ENCODE measurements at places on chromosomes 3 and 15. TPM values are rescaled to one million over a fixed set of nuclear protein-coding genes. Genes with fewer than 3 reads are reported as not detected.

SLCO2A1 gene
- not detected for total RNA-seq

SMARCC1 gene
- total RNA-seq, result 134 TPM

KLF15 gene
- 0.16 TPM for total RNA-seq

NUP210 gene
- total RNA-seq, result 146 TPM

IQGAP1 gene
- total RNA-seq, result 224 TPM

ITIH4 gene
- total RNA-seq, result 5.5 TPM

CCR5 gene
- total RNA-seq, result 2.2 TPM

FETUB gene
- not detected for total RNA-seq

- ATAC-seq, result no peak
Observed at GRCh38 chr15:91113030-91113429, 13.0 kb downstream of the SV2B start.

DNA sequence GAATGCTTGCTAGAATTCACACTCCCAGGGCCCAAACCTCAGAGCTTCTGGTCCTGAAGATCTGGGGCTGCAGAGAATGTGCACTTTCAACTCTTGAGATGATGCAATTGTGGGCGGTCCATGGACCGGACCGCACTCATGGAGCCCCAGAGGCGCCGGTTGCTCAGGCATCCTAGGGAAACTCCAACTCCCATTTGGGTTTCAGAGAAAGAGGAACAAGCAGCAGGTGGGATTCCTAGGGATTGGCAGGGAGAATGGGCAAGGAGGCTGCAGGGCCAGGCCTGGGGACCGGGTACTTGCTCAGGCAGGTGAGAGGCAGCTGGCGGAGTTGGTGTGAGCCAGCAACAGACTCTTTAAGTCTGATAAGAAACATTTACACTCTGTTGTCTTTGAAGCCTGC lies 3.5 kb downstream of the NOX5 start:
- ATAC-seq, result no peak

DNA sequence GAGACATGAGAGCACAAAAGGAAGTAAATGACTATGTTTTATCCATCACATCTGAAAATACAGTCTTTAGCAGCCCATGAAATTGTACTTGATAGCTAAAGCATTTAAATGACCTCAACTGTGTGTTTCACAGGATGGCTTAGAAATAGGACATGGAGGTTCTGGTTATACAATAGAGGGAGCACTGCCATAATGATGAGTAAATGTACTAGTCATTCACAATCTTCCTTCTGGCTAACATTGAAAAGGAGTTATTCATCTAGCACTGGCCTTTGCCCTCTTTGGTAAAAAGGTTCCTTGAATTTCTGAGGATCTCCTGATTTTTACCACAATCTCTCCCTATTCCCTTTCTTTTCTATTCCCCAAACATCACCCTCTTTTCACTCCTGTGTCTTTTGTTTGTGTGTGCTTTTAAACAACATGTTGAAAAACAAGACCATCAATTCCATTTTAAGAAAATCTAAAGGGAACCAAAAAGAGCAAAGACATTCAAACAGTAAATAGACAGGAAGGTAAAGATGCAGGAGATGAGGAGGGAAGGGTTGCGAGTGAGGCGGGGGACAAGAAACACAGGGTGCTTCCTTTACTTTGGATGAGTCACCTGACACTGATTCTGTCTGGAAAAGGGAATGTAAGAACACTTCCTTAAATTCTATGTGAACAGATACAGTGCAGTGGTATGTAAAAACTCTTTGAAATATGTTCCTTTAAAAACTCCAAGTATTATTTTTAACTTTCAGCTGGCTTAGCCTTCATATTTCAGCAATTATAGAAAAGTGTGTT lies 619.0 kb downstream of the MECOM start:
- no peak for ATAC-seq

DNA sequence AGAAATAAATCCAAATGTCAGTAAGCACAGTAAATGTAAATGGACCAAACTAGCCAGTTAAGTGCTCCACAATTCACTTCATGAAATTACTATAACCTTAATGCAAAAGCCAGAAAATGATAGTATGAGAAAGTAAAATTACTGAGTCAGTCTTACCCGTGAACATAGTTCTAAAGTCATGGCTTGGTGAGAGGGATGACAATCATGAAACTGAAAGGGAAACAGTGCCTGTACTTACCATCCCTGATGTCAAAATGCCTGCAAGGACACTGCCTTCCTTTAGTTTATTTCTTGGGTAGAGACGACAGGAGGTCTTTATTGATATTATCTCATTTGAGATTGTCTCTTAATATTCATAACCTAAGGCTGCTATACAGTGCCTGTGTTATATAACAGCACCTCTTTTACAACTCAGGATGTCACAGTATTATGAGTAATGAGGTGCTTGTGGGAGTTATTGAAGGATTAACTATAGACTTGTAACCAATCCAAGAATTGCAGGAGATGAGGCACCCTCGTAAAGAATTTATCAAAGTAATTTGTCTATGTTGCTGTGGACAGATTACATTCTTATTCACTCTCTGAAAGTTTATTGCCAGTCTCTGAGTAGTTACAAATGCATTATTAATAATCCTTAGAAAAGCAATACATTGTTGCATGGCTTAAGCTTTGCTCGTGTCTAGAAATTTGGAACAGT lies 142.9 kb upstream of the BFSP2 start:
- ATAC-seq, result peak; percentile 55

DNA sequence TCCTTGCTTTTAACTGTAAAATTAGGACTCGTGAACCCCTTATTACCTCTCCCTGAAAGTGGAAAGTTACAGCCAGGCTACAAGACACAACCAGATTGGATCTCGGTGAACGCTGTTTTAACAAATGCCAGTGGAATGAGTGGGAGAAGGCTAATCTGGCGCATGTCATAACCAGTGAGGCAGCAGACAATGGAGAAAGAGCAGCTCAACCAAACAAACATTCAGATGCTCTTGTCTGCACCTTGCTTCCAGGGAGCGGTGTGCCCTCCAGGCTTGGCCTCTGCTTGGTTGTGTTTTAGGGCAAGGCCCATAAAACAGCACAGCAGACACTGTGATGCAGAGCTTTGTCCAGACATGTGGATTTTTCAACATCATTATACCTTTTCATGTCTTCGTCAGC lies 45.9 kb upstream of the ATP1B3 start:
- no peak for ATAC-seq

DNA sequence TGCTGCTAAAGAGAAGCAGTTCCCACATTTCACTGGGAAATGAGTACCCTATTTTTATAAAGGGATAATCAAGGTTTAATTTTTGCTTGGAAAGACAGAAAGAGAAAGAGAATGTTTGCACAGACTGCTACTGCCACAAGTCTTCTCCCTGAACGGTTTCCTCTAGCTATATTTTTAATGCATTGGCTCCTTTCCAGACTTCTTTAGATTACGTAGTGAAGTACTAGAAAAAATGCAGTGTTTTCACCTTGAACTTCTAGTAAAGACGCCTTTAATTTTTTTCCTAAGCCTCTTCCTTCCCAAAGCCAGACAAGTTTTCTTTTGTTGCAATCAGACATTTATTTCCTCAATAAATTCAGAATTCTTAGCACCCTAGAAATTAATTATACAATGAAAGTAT lies 248.3 kb upstream of the CCDC54 start:
- ATAC-seq, result no peak

GRCh38 chr3:140636406-140637138 lies 41.3 kb upstream of the TRIM42 start:
- no peak for ATAC-seq

GRCh38 chr3:149426325-149426724 lies 48.2 kb upstream of the TM4SF4 start:
- ATAC-seq, result no peak

DNA sequence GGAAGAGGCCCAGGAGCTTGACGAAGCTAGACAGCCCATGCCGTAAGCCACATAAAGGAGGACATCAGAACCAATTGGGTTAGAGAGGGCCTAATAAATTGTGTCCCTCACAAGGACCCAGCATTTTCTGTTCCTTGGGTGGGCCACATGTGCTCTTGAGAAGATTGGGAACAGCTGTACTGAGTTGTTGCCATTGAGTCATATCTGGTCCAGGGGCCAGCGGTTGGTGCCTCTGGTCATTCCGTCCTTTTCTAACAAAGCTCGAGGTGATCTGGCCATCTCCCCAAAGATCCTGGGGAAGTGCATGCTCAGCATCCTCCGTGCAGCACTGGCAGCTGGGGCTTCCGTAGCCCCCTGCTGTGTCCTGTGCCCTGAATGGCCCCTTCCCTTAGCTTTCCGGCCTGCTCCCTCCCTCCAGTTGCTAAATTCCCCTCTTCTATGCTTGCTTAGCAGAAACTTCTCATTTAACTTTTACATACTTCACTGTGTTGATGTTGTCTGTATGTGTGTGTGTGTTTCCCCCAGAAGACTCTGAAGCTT lies 73.0 kb downstream of the EEFSEC start:
- ATAC-seq, result no peak

GRCh38 chr3:71103430-71103921 lies 480.1 kb downstream of the FOXP1 start:
- no peak for ATAC-seq

DNA sequence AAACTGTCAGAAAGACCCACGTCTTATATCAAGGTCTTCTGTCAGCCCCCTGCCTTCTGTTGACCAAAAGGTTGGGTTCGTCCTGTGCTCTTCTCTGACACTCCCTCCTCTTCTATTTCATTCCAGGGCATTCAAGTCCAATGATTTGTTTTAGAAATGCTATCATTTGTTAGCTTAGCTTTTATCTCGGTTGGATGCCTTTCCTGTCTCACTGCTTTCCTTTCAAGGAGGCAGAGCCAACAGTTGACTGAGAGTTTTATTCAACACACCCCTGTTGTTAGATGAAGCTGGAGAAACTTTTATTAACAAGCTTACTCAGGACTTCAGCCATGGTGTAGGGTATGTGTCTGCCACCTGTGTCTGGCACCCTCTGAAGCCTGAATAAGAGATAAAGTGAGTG lies 112.0 kb upstream of the SLC7A14 start:
- ATAC-seq, result no peak

DNA sequence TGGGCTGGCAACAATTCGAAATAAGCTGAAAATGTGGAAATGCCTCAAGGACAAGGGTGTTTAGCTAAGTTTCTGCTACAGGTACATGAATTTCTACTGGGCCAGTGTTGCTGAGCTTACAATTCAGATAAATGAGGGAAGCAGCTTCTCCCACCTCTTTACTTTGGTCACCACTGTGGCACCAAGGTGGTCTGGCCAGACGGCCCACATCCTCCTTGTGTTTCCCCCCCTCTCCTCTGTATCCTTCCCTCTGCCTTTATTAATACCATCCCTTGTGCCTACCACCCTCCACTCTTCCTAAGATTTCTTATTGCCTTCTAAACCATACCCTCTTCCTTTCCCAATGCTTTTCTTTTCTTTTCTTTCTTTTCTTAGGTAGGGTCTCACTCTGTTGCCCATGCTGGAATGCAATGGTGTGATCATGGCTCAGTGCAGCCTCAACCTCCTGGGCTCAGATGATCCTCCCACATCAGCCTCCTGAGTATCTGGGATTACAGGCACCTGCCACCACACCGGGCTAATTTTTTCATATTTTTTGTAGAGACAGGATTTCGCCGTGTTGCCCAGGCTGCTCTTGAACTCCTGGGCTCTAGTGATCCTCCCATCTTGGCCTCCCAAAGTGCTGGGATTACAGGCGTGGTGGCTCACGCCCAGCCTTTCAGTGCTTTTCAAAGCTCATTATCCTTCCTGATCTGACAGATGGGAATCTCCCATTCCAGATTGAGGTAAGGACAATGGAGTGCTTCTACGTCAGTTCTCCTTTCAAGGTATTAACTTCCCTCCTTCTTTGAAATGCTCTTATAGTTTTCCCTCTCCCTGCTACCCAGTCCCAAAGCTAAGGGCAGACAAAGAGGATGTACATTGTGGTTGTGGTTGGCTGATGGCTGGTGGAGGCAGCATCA lies 14.8 kb downstream of the ANXA2 start:
- ATAC-seq, result no peak

- no peak for ATAC-seq
Observed at GRCh38 chr3:29486096-29486495, 205.2 kb downstream of the RBMS3 start.

- ATAC-seq, result no peak
Observed at GRCh38 chr15:85733416-85733815, 61.3 kb downstream of the KLHL25 start.

GRCh38 chr3:127211118-127212060 lies 18.5 kb downstream of the PRR23E start:
- no peak for ATAC-seq

DNA sequence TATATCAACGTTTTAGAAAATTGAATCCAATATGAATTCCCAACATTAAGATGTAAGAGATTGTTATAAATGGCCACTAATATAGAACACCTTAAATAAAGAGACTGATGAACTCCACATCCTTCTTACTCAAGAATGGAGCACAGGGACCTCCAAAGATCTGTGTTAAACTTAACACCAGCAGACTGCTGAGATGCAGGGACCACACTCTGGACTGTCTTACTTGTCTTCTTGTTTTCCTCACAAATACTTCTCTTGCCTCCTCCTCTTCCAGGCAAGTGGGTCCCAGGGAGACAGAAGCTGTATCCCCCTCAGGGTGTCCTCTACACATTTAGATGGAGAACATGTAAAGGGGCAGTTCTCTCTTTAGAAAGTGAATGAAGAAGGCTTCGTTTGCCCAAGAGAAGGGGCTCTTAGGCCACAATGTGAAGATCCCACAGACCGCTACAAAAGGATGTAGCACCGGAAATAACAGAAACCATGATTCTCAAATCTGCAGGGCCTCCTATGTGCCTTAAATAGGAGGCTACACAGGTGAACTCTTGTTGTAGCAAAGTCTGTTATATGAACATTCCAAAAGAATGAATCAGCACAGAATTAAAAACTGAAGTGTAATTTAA lies 52.2 kb downstream of the SATB1 start:
- peak; percentile 24 for ATAC-seq

GRCh38 chr3:67377299-67377698 lies 277.1 kb downstream of the SUCLG2 start:
- ATAC-seq, result no peak

- no peak for ATAC-seq
Observed at GRCh38 chr15:97745481-97746071, 214.9 kb upstream of the ARRDC4 start.

DNA sequence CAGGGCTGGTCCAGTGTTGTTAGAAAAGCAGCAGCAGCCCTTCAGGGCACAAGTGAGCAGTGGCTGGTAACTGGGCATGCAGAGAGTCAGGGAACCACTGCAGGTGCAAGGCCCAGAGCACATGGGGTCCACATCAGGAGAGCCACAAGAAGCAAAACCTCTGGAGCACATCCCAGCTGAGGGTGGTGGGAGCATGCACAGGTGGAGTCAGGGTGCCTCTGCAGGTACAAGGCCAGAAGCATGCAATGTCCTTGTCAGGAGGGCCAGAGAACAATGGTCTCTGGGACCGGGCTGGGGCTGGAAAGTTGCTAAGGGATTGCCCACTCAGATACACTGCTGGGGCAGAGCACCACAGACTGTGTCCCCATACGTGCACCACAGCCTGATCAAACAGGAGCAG lies 226.1 kb upstream of the UBE2E2 start:
- ATAC-seq, result no peak

- ATAC-seq, result no peak
Observed at GRCh38 chr3:60636846-60637245, 614.4 kb downstream of the FHIT start.

DNA sequence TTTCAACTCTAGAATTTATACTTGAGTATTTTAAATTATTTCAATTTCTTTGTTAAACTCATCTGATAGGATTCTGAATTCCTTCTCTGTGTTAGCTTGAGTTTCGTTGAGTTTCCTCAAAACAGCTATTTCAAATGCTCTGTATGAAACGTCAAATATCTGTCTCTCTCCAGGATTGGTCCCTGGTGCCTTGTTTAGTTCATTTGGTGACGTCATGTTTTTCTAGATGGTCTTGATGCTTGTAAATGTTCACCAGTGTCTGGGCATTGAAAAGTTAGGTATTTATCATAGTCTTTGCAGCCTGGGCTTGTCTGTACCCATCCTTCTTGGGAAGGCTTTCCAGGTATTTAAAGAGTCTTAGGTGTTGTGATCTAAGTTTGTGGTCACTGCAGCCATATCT lies 151.1 kb downstream of the KCNAB1 start:
- ATAC-seq, result no peak

GRCh38 chr3:68915973-68916372 lies 16.4 kb downstream of the TAFA4 start:
- no peak for ATAC-seq
